ENCODE measurements at places on chromosomes 11 and 22.

GRCh38 chr11:9601037-9601875 is 27.8 kb downstream of the WEE1 start:
- no peak for DNase-seq

GRCh38 chr11:133123796-133124195 is 408.5 kb downstream of the OPCML start:
- DNase-seq = no peak

GRCh38 chr11:117818041-117818873 is 6.3 kb downstream of the FXYD2 start:
- DNase-seq = no peak

DNA sequence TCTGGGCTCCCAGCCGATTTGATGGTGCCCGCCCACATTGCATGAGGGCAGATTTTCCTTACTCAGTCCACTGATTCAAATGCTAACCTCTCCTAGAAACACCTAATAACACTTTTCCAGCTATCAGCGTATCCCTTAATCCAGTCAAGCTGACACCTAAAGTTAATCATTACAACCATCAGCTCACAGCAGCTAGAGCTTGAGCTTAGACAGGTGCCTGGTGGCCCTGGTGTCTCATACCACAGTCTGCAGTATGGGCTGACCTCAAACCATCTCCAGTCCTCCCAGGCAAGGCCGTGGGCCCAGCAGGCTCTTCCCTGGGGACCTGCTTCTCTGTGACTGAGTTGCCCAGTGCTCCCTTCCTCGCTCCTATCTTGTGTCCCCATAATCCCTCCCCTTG is 174.4 kb upstream of the NECTIN1 start:
- DNase-seq = no peak

GRCh38 chr11:43582863-43583462 is 97.6 kb upstream of the HSD17B12 start:
- no peak for DNase-seq

DNA sequence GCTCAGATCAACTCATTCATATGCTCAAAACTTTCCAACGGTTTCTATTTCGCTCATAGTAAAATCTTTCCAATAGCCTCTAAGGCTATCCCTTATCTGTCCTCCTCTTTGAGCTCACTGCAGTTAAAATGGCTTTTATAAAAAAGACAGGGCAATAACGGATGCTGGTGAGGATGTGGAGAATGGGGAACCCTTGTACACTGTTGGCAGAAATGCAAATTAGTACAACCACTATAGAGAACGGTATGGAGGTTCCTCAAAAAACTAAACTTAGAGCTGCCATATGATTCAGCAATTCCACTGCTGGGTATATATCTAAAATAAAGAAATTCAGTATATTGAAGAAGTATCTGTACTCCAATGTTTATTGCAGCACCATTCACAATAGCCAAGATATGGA is 345.6 kb downstream of the DLG2 start:
- DNase-seq = no peak

GRCh38 chr11:72724851-72725723 is 27.1 kb downstream of the ARAP1 start:
- DNase-seq = peak; percentile 29

DNA sequence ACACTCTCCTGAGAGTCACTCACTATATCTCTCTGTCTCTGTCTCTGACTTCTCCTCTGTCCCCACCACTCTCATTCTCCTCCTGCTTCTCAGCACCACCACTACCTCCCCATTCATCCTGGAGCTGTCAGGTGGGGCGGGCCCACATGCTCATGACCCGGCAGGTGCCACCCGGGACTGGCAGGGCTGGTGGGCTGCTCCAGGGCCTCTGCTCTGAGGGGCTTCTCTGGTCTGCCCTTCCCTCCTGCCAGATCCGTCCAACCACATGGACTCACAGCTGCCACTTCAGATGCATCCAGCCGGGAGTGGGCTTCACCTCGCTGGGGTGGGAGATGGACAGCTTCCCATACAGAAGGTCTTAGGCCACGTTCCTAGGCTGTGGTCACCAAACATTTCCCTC is 4.8 kb upstream of the EMID1 start:
- DNase-seq = no peak

- no peak for DNase-seq
These were observed 48.4 kb upstream of the HSD17B12 start for GRCh38 chr11:43632181-43632580.

- DNase-seq = peak; percentile 28
These were observed 16.5 kb upstream of the PRR5 start for GRCh38 chr22:44685384-44686056.

- no peak for DNase-seq
These were observed 294.1 kb upstream of the LARGE1 start for GRCh38 chr22:34214372-34214771.

DNA sequence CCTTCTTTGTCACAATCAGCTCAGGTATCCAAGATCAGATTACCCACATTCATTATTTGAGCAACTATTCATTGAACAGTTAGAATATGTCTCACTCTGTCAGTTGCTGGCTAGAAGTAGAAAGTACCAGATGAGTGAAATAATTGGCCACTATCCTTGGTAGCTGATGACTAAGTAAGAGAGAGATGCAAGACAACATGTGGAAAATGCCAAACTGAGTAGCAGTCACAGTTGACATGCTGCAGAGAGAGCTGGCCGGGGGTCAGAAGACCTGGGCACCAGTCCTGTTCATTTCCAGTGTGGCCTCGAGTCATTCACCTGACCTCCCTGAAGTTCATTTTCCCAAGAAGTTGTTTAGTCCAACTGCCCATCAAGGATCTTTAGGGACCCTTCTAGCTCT is 22.5 kb upstream of the SMIM35 start:
- DNase-seq = no peak

DNA sequence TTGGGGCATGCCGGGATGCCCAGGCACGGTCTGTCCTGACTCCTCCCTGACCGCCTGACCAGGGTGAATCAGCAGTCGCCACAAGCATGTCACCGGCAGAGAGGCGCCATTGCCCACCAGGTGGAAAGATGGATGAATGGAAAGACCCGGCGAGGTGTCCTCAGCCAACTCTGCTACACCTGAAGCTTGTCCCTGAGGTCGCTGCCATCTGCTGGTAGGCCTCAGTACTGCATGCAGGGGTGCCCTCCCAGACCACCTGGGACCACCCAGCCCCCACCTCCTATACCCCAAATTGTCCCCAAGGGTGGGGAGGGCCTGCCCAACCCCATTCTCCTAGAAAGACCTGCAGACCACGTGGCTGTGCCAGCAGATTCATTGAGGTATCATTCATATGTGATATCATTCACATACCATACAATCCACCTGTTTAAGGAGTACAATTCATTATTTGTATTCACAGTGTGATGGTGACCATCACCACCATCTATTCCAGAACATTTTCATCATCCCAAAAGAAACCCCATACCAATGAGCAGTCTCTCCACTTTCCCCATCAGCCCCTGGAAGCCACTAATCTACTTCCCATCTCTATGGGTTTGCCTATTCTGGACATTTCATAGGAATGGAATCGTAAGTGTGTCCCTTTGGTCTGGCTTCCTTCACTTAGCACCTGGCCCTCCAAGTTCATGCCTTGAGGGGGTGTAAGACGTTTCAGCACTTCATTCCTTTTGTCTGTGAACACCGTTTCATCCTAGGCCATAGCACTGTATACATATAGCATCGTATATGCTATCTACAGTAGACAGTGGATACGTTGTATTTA is 17.5 kb downstream of the FGF3 start:
- no peak for DNase-seq

GRCh38 chr11:112630496-112630895 is 330.7 kb upstream of the NCAM1 start:
- no peak for DNase-seq

DNA sequence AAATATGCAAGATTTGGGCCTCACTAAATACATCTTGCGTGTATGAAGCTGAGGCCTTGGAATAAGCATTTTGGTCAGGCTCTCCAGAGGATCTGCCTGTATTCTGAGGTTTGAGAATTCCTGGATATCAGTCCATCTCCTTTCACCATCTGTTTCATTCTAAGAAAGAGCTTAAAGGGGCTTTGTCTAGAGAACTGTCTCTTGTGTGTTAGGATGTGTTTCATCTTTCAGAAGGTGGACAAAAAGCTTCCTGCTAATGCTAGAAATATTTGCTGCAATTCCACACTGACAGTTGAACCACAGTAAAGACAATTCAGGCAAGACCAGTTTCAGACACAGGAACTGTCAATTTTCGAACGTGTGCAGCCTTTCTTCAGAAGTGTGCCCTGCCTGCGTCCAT is 185.4 kb downstream of the DBX1 start:
- DNase-seq = no peak

Data from NCI-H187 (cell line).